Activated T-cell treated with anti-CD3 and anti-CD28 coated beads, Interleukin-2, amount 50 U/mL, for 4 hours (primary cell): ENCODE measurements at places on chromosomes 3 and 15.

GRCh38 chr3:38117748-38118420, 19.0 kb downstream of the ACAA1 start:
- peak; percentile 56 for DNase-seq

GRCh38 chr3:141289228-141289772, 57.7 kb downstream of the PXYLP1 start:
- DNase-seq = no peak

DNA sequence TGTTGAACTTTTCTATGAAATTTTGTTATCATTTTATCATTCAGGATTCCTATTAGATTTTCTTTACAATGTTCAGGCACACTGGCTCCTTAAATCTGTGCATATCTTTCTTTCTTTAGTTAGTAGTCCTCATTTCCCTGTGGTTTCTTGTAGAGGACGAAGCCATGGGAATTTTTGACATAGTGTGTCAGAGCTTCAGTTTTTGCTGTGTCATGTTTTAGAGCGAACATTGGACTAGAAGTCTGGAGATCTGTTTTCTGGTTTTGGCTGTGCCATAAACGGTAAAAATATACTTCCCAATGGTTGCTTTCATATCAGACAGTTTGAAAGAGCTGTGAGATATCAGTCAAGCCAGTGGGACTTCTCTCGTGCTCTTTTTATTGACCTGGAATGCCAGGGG, 105.2 kb downstream of the CHCHD4 start:
- DNase-seq = no peak

DNA sequence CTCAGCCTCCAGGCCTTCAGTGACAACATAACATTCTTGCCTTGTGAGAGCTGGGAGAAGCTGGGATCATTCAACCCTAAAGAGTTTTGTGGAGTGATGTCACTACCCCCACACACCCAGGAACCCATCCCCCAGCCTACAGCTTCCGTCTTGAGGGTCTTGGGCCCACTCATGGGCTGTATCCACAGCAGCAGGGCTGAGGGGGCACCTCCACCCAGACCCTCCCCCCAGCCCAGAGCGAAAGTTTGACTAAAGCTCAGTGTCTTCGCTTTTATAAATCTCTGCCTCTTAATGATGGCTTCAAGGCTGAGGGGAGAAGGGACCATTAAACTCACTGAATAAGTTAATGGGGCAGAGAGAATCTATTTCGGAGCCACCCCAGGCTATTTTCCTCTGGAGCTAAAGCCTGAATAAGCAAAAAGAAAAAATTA, 23.8 kb downstream of the NTRK3 start:
- no peak for DNase-seq

- no peak for DNase-seq
Observed at GRCh38 chr3:141246958-141247301, 15.3 kb downstream of the PXYLP1 start.

DNA sequence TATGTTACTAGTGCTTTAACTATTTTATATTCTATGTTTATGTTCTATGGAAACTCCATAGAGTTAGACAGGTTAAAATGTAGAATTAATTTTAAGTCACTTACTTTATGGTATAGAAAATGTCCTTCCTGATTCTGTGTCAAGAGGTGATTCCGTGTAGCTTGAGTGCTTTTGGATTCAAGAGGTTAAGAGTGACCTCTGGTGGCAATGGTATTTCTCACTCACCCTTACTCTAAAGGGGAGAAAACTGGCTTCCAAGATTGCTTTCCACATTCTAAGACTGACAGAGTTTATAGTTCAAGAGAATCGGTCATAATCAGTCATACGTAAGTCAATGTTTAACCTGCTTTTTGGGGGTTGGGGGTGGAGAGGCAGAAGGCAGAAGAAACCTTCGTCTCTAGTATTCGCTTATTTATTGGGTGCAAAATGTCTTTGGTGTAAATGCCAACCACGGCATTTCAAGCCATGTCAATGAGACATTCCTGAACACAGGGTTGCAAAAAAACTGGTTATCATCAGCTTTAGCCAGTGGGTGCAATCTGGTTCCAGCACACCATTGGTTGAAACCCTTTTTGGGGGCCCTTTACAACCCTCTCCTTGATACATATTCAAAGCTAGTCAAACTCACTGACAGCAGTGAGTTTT, 92.0 kb upstream of the VGLL3 start:
- no peak for DNase-seq

DNA sequence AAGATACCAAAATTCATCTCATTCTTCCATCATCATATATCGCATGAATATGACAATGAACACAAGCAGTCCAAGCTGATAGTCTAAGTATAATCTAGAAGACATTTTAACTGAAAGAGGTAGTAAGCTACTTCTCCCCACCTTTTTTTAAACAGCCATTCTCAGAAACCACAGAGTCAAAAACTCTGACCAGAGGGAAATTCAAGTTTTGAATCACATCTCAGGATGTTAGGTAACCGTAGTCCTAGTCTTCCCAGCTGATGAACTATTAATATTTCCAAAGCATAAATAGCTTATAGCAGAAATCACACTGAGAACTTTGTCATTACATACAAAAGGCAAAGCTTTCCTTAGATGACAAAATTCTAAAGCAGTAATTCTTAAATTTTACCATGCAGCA, 25.8 kb downstream of the NPTN start:
- no peak for DNase-seq

DNA sequence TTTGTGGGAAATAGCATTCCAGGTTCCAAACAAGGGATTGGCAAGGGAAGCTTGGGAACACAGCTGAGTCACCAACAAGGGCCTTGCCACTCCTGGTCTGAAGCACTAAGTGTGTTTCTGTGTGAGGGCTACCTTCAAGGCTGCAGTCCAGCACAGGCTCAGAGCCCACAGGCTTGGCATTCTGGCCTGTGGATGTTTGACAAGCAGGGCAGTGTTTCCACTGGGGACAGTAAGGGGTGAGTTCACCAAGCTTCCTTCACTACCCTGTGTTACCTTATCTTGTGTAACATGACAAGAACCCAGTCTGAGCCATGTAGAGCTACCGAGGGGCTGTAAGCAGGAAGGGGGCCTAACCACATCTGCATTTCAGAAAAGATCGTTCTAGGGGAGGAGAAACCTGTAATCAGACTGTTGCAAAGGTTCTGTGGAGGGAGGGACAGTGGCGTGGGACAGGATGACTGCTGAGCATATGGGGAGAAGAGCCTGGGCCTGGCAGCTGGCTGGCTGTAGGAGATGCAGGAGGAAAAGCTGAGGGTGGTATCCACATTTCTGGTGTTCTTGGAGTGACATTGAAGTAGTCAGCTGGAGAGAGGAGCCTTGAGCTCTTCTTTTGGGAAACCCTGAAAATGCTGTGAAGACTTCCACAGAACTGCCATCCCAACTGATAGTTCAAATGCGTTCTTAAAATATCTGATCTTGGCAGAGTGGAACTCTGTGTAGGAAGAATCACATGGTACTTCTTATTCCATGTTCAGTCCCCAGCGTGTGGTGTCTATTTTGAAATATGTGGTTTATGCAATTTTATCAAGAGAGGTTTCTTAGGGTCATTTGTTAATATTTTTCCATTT, 61.3 kb downstream of the CTDSPL start:
- DNase-seq = no peak

DNA sequence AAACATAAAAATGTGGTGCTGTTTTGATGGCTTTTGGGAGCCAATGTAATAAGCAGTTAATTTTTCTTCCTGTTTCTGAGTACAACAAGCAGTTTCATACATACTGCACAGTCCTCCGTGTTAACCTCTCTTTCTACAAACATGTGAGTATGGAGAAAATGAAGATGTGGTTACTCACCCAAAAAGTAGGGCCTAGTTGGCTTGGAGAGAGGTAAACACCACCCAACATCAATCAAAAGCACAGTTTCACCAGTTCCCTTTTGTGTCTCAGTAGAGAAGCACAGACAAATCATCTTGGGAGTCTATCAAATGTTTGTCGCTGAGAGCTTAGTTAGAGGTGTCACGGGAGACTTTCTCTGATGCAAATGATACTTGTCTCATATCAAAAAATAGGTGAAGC, 320.2 kb downstream of the UNC13C start:
- no peak for DNase-seq

- no peak for DNase-seq
Observed at GRCh38 chr15:44598892-44599291, 61.9 kb downstream of the EIF3J start.

GRCh38 chr15:39819533-39819932, 36.9 kb upstream of the FSIP1 start:
- DNase-seq = no peak

DNA sequence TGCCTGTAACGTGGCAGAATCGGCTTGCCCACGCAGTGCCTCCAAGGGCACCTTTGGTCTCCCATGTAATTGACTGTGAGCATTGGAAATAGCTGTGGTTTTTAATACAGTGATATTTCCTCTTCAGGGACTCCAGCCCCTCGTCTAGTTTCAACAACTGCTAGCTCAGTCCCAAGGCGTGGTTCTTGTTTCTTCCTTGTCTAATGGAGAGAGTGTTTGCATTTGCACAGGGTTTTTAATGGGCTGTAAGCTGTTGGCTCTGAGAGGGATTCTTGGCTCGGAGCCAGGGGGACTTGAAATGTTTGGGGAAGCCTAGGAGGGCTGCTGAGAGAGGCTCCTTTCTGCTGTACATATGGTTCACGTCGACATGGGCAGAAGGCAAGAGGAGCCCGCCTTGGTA, 86.2 kb downstream of the THSD4 start:
- no peak for DNase-seq

DNA sequence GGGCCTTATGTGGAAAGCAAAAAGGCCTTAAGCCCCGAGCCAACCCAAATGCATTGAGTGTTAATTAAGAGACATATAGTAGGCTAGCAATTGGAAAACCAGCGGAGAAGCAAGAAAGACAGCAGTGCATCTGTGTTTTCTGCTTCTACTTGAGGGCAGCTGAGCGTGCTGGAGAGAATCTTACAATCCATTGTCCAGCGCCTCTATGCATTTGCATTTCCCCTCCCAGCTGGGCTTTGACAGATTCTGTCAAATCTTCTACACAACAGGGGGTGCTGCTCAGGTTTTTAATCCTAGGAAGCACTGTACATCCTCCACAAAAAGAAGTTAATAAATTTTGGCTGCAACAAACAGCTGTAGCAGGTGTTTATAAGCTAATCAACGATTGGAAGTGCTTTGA, 23.9 kb downstream of the SSR3 start:
- DNase-seq = no peak

- DNase-seq = no peak
Observed at GRCh38 chr15:39397883-39398282, 183.0 kb upstream of the THBS1 start.
